GM10248 (cell line): ENCODE measurements at places on chromosomes 6 and 20.

GRCh38 chr6:109340811-109341210, 41.5 kb downstream of the CD164 start:
- no peak for DNase-seq

- peak; percentile 67 for DNase-seq
Observed at GRCh38 chr6:157823528-157824370, 703 bp downstream of the SNX9 start.

GRCh38 chr6:75775219-75775618, 26.2 kb downstream of the MYO6 start:
- no peak for DNase-seq

- DNase-seq: peak; percentile 85
Observed at GRCh38 chr6:41734666-41735426, 562 bp downstream of the TFEB start.

GRCh38 chr20:58481481-58482021, 33.6 kb downstream of the APCDD1L start:
- DNase-seq: peak; percentile 75

- DNase-seq: no peak
Observed at GRCh38 chr6:145736661-145737144, 1.4 kb upstream of the EPM2A start.

- no peak for DNase-seq
Observed at GRCh38 chr6:122683989-122684651, 73.9 kb downstream of the PKIB start.

DNA sequence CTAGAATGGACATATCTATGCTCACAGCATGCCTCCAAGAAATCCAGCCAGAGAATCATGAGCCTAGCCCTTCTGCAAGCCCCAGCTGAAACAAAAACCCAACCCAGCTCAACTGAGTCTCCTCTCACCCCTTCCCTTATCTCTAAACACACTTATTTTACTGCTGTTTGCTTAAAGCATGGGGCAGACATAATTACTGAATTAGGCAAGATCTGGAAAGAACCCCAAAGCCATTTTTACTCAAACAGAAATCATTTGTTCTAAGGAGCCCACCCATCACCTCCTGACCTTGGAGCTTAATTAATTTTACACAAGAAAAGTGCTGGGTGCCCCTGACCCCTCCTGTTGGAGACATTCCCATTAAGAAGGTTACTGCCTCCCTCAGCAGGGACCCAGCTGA, 291.6 kb downstream of the MAFB start:
- no peak for DNase-seq

- no peak for DNase-seq
Observed at GRCh38 chr6:75155631-75156030, 50.2 kb downstream of the COL12A1 start.

GRCh38 chr6:72552938-72553337, 68.9 kb upstream of the KCNQ5 start:
- no peak for DNase-seq

- no peak for DNase-seq
Observed at GRCh38 chr6:140867336-140867735, 1265.4 kb upstream of the GJE1 start.
